ENCODE measurements at places on chromosomes 3 and 15. TPM values are rescaled to one million over a fixed set of nuclear protein-coding genes. Genes with fewer than 3 reads are reported as not detected.
A peak's percentile ranks its signal among the peaks of the same experiment; 100 is the strongest.

GJD2 gene
- not detected for total RNA-seq

ARPP21 gene
- total RNA-seq = not detected

ISLR2 gene
- total RNA-seq = 2.4 TPM

DNA sequence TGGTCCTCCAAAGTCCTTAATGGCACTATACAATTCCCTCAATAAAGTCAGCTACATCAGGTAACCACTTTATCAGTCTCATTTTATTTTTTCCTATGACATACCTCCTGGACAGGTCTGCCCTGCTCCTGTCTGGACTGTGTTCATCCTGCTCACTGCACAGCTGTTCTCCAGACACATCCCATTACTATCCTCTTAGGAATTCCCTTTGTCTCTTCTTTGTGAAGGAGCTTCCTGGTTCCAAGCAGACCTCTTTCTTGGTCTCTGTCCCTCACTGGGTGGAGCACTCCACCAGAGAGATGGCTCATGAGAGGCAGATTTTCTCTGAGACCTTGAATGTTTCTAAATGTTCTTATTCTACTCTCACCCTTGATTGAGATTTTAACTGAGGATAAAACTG lies 60.1 kb downstream of the KY start:
- no peaks in the 10 kb centered on the region for H3K27me3 ChIP-seq
- H3K4me1 ChIP-seq = no peaks in the 10 kb centered on the region
- H3K36me3 ChIP-seq = no peaks in the 10 kb centered on the region
- no peak overlapping the region for H3K4me3 ChIP-seq

DNA sequence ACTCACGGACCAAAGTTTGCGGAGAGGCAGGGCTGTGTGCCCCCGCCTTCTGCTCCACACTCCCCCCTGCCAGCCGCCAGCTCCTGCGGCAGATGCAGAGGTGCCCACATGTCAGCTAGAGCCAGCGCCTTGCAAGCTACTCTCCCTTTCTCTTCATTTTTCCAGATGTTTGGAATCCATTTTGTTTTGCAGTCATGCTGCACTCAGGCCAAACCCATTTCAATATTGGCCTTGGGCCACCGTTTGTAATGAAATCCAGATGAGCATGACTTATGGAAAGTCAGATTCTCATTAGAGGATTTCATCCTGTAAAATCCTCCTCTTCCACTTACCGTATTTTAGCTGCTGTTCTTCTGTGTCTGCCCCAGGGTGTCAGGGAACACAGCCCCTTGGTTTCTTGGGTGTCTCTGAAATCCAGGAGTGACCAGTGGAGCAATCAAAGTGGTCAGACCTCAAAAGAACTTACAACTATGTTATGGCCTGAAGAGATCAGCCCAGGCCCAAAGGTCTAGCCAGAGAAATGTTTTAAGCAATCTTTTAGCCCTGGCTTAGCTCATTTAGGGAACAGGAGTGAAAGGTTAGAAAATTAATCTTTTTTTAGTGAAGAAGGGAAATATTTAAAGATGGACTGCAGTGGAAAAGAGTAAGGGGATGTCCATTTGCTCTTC lies 65.8 kb downstream of the AAGAB start:
- DNase-seq = no peak
- no peaks in the 10 kb centered on the region for H3K36me3 ChIP-seq
- H3K27ac ChIP-seq = peak overlapping the region; percentile 78

DNA sequence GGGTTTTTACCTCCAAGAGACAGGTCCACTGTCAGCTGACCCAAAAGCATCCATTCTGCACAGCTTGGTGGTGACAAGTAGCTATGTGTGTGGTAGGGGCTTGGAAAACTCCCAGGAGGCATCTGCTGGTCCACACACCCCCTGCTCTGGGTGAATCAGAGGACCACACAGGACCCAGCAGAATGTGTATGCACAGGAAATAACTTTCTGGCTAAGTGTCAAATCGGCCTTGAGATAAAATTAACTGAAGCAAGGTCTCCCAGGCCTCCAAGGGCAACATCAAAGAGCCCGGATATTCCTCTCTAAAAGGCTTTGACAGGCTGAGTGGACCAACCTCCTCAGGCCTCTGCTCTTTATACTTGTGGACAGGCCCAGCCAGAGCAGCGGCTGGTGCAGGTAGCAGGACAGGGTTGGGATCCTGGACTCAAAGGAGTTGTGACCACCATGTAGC lies 66.5 kb downstream of the CTNNB1 start:
- DNase-seq = no peak
- no peaks in the 10 kb centered on the region for H3K27me3 ChIP-seq
- no peak overlapping the region for H3K27ac ChIP-seq

DNA sequence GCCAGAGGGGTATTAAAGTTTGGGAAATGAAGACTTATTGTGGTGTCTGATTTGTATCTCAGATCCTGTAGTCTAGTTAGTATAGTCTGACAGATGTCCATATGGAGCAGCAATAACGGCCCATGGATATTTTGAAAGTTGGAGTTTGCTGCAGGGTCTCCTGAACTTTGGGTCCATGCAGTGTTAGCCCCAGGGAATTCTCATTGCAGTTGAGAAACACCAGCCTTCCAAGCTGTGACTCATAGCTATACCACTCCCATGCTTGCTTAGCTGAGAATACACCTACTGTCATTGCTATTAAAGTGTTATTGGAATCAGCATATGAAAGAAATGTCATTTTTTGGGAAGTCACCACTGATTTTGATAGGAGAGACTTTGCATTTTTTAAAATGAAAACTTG lies 29.2 kb downstream of the TMOD2 start:
- DNase-seq = no peak
- H3K4me3 ChIP-seq = no peak overlapping the region
- H3K27ac ChIP-seq = no peak overlapping the region
- no peaks in the 10 kb centered on the region for H3K27me3 ChIP-seq
- peaks cover 12% of the 10 kb centered on the region for H3K4me1 ChIP-seq

DNA sequence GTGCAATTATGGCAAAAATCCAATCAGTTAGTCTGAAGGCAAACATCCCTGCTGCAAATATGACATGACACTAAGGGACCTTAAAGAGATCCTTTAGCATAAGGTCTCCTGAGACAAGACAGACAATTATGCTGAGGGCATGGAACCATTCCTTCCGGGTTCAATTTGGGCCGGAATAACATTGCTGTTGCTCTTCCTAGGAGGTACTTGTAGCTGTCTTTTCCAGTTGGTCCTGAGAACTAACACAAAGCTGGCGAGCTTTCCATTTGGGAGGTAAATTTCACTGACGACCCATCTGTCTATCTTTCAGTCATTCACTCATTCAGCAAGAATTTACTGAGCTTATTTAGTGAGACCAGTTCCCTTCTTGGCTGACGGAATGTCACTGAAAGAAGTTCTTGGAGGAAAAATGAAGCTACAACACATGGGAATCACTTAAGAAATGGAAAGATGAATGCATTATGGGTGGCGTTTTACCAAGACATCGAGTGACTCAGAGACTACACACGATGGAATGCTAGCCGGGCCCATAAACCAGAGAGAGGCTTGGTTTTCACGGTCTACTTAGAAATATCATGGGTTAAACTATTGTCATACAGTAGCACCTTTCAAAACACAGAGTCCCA lies 215.5 kb downstream of the PDZRN3 start:
- no peak for DNase-seq
- H3K4me3 ChIP-seq = no peak overlapping the region
- H3K27ac ChIP-seq = peak overlapping the region; percentile 27
- no peaks in the 10 kb centered on the region for H3K36me3 ChIP-seq

DNA sequence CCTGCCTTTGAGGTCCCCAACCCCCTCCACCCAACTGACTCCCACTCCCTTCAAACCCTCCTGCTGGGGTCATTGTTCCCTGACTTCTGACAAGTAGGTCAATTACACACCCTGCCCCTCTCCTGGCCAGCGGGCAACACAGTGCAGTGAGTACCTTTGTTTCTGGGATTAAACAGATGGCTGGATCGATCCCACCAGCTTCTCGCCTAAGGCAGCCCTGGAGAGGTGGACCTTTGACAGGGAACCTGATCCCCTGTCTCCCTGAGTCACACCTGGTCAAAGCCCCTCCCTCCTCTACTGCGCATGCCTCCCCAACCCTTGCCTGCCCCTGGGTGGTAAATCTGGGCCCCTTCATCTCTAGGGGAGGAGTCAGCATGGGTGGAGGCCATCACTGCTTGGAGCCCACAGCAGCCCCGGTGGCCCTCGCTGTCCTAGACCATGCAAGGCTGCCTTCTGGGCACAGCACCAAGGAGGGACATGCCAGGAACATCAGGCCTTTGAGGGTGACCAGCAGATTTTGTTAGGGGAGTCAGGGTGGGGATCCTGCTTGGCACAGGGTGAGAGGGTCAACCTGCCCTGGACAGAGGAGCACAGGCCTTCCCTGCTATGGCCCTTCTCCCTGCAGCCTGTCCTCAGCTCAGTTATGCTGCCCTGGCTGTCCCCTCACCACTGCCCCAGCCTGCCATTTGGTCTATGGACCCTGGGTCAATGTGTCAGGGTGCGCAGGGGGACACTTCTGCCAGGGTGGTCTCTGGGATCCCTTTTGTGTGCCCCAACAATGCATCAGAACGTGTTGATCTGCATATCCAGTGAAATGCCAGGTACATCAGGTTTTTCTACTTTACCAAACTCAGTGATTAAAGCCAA lies 9.8 kb upstream of the PRR23E start:
- DNase-seq = no peak
- H3K27me3 ChIP-seq = no peaks in the 10 kb centered on the region
- H3K36me3 ChIP-seq = no peaks in the 10 kb centered on the region
- H3K27ac ChIP-seq = no peak overlapping the region
- H3K4me1 ChIP-seq = no peaks in the 10 kb centered on the region

- no peaks in the 10 kb centered on the region for H3K27me3 ChIP-seq
- H3K36me3 ChIP-seq = no peaks in the 10 kb centered on the region
- peaks cover 38% of the 10 kb centered on the region for H3K4me1 ChIP-seq
These were observed 420.4 kb downstream of the TIGIT start for GRCh38 chr3:114714237-114714636.

GRCh38 chr15:59649603-59650002 lies 7.7 kb downstream of the GTF2A2 start:
- H3K27me3 ChIP-seq = no peaks in the 10 kb centered on the region
- no peaks in the 10 kb centered on the region for H3K36me3 ChIP-seq
- DNase-seq = no peak
- H3K4me3 ChIP-seq = no peak overlapping the region

- H3K27me3 ChIP-seq = peaks cover 5% of the 10 kb centered on the region
- no peak for DNase-seq
- H3K4me1 ChIP-seq = peaks cover 6% of the 10 kb centered on the region
- no peaks in the 10 kb centered on the region for H3K36me3 ChIP-seq
- no peak overlapping the region for H3K27ac ChIP-seq
These were observed 16.2 kb downstream of the TERC start for GRCh38 chr3:169748670-169749069.

DNA sequence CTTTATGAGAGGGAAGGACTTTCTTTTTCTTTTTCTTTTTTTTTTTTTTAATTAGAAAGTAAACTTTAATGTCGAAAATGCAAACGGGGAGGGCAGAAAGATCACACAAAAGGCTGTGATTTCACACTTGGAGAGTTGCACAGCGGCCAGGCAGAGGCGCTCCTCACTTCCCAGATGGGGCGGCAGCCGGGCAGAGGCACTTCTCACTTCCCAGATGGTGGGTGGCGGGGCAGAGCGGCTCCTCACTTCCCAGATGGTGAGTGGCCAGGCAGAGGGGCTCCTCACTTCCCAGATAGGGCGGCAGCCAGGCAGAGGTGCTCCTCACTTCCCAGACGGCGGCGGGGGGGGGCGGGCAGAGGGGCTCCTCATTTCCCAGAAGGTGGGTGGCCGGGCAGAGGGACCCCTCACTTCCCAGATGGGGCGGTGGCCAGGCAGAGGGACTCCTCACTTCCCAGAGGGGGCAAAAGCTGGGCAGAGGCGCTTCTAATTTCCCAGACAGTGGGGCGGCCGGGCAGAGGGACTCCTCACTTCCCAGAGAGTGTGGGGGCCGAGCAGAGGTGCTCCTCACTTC lies 88.6 kb downstream of the ATP2B2 start:
- no peak overlapping the region for H3K4me3 ChIP-seq
- H3K36me3 ChIP-seq = no peaks in the 10 kb centered on the region
